ENCODE measurements at places on chromosomes 12 and 14.

- no peak for DNase-seq
These were observed 129.8 kb upstream of the CPM start for GRCh38 chr12:69062621-69063237.

DNA sequence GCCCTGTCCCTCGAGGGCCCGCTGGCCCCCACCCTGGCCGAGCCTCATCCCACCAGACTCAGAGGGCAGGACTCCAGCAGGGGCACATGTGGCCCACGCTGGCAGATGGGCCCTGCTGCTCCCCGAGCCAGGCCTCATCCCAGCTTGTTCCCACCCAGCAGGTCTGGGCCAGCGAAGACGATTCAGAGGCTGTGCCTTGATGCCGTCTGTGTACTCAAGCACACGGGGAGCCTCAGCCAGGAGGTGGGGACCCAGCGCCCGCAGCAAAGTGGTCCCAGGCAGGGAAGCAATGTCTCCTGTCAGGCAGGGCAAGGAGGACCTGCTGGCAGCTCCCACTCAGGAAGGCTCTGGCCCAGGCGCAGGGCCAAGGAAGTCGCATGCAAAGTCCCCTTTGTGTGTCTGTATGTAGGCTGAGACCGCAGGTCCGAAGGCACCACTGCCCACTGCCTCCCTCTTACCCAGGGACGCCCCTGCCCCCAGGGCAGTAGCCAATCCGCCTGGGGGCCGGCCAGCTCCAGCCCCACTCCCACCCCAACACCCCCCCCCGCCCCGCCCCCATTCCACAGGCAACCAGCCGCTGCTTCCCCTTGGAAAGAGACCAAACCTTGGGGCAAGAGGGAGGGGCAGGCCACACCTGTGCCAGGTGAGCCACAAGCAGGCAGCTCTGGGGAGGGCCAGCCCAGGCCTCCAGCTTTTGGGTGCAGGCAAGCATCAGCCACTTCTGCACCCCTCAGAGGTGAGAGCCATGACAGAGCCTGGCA is 9.4 kb downstream of the DEGS2 start:
- DNase-seq, result no peak

DNA sequence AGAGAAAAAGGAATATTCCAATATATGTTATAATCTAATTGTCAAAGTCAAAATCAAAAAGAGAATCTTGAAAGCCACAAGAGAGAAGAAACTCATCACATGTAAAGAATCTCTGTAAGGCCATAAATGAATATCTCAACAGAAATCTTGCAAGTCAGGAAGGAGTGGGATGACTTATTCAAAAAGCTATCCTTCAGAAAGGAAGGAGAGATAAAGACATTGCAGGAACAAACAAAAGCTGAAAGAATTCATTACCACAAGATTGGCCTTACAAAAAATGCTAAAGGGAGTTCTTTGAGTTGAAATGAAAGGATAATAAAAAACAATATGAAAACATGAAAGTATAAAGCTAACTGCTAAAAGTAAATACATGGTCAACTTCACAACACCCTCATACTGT is 286.8 kb downstream of the LRIG3 start:
- no peak for DNase-seq

DNA sequence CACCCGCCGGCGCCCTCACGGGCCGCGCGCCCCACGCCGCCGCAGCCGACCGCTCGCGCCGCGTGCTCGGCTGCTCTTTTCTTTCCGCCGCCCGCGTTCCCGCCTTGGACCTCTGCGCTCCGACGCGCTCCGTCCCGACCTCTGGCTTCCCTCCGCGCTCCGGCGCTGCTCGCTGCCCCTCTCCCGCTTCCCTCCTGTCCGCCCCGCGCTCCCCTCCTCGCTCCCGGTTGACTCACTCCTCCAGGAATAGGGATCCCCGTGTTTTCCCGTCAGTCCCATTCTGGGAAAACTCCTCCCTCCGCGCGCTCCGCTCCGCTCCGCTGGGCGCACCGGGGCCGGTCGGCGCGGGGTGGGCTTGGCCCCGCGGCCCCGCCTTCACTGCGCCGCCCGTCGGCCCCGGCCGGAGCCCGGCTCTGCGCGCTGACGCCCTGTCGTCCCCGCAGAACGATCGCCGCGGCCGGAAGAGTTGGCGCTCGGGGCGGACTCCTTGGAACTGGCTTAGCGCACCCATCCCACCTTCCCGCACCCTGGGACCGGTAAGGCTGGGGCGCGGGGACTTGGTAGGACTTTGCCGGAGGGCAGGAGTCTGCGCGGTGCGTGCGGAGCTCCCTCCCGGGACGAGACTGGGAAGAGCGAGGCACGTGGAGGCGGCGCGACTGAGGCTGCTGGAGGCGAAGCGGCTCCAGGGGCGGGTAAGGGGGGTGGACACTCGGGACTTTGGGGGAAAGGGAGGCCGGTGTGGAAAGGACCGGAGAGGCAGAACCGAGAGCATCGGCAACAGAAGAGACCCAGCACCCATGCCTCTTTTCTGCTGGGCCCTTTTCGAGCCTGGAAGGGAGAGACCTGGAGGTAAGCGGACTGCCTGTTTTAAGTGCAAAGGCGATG is 550 bp downstream of the TEAD4 start:
- no peak for DNase-seq

- DNase-seq, result no peak
These were observed 2.4 kb upstream of the SLC41A2 start for GRCh38 chr12:104960464-104960863.

Measured in stimulated activated CD4-positive, alpha-beta T cell treated with anti-CD3 and anti-CD28 coated beads, Interleukin-1b, Interleukin-23, amount 100 ng/mL, for 1 hour (primary cell).